ENCODE measurements at places on chromosomes 4 and X.

DNA sequence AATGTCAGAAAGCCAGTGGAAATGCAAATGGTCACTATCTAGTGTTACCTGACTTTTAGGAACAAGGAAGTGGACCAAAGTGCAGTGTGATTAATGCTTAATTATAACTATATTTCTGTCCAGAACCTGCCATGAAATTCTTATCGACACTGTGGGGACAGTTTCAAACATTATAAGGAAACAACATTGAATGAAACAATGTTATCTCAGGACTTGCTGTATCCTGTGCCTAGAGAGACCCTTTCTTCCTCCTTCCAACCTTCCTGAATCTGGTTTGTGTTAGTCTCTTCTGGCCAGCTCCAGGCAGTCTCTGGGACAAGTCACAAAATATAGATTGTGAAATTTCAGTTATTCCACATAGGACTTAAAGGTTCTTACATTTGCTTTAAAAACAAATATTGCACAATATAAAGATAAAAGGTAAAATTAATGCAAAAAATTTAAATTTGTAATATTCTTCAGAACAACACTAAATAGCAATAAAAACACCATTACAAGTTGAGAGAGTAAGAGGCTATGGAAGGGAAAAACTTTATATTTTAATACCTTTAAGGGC, 203.4 kb downstream of the ZNF674 start:
- no peak for DNase-seq

- no peak for DNase-seq
These were observed 72.0 kb upstream of the SMARCAD1 start for GRCh38 chr4:94135701-94136100.

DNA sequence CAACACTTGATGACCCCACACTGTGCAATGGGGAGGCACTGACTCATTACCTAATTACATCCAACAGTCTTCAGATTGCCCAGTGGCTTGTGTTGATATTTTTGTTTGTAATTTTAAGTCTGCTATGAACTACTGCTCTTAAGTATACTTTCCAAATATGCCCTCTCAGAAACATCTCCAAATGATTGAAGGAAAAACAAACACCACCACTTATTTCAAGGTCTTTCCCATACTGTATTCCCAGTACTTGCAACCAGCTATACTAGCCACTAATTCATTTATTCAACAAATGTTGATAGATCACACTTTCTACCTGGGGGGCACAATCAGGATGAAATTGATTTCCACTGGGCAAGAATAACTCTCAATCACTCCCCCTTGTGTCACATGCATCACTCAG, 302.2 kb upstream of the CPEB2 start:
- DNase-seq, result no peak

DNA sequence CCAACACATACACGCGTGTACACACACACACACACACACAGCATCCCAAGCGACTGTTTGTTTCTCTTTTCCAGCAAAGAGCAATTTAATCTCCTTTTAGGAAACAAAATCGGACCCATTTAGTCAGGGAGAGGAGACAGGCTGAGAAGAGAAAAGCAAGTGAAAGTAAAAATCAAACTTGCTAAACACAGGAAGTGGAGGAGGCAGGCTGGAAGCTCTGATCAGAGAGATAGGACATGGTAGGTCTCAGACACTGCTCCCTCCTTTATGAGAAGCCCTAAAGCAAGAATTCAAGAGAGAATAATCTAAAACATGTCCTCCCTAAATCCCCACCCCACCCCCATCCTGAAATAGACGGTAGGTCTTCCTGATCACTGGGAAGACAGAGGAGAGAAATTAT, 62.3 kb downstream of the GPC3 start:
- DNase-seq, result no peak

DNA sequence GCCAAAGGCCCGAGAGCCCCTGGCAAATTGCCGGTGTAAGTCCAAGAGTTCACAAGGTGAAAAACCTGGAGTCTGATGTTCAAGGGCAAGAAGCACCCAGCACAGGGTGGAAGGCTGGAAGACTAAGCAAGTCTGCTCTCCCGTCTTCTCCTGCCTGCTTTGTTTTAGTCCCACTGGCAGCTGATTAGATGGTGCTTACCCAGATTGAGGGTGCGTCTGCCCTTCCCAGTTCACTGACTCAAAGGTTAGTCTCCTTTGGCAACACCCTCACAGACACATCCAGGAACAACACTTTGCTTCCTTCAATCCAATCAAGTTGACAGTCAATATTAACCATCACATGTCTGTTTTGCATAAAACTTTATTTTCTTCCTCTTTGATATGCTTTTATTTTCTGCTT, 157.4 kb downstream of the HS3ST1 start:
- no peak for DNase-seq

- DNase-seq, result no peak
These were observed 252.3 kb upstream of the ZIC3 start for GRCh38 chrX:137313627-137314026.

DNA sequence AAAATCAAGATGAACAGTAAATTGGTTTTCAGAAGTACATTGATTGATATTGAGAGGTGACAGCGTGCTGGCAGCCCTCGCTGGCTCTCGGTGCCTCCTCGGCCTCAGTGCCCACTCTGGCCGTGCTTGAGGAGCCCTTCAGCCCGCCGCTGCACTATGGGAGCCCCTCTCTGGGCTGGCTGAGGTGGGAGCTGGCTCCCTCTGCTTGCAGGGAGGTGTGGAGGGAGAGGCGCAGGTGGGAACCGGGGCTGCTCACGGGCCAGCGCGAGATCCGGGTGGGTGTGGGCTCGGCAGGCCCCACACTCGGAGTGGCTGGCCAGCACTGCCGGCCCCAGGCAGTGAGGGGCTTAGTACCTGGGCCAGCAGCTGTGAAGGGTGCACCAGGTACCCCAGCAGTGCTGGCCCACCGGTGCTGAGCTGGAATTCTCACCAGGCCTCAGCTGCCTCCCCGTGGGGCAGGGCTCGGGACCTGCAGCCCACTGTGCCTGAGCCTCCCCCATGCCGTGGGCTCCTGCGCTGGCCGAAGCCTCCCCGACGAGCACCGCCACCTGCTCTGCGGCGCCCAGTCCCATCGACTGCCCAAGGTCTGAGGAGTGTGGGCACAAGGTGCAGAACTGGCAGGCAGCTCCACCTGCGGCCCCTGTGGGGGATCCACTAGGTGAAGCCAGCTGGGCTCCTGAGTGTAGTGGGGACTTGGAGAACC, 25.2 kb downstream of the RAP2C start:
- DNase-seq, result no peak

GRCh38 chr4:127304356-127304755, 328.4 kb upstream of the INTU start:
- DNase-seq, result no peak

- DNase-seq, result no peak
These were observed 411.8 kb downstream of the PPP1R2C start for GRCh38 chrX:42366181-42366580.

DNA sequence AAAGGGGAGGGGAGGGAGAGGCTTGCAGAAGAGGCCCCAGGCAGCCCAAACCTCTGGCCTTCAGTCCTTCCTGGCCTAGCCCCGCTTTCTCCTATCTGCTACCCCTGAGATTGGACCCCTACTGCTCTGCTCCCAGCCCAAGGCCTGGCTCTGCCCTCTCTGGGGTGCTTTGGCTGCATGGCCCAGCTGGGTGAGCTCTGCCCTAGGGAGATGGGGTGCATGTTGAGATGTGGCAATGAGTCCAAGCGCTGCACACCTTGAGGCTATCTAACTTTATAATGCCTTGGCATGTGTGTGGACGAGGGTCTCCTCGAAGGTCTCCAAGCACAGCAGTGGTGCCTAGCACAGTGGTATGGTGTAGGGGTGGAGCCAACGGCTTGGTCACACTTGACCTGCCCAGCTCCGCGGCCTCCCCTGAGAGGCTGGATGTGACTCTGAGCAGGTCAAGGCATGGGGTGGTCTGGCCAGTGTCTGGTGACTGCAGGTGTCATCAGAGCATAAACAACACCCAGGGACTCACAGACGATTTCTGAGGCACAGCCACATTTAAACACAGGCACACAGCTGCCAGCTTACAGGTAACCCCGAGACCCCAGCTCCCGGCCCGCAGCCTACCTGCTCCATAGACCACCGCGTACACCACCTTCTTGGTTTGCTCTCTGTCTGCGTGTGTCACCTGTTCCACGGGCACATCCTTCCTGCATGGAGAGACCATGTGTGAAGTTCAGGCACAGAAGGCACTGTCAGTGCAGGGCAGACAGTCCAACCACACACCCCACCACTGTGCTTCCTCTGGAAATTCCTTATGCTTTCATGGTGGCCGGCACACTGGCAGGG, 36.3 kb downstream of the NAT8L start:
- no peak for DNase-seq

- no peak for DNase-seq
These were observed 154.6 kb downstream of the AFAP1 start for GRCh38 chr4:7785017-7785416.

- DNase-seq, result no peak
These were observed 103.9 kb downstream of the DCAF12L1 start for GRCh38 chrX:126448681-126449080.
